Uterus (tissue), 4 donors: ENCODE measurements at places on chromosomes 5 and 9. TPM values are rescaled to one million over a fixed set of nuclear protein-coding genes. Genes with fewer than 3 reads are reported as not detected.

- no peak for DNase-seq
Measured at GRCh38 chr9:70135176-70135575, 91.5 kb downstream of the MAMDC2 start.

GRCh38 chr5:127978738-127979300 lies 104.7 kb upstream of the SLC12A2 start:
- no peak for DNase-seq

GPR21 gene
- 4.3 TPM for total RNA-seq

DNA sequence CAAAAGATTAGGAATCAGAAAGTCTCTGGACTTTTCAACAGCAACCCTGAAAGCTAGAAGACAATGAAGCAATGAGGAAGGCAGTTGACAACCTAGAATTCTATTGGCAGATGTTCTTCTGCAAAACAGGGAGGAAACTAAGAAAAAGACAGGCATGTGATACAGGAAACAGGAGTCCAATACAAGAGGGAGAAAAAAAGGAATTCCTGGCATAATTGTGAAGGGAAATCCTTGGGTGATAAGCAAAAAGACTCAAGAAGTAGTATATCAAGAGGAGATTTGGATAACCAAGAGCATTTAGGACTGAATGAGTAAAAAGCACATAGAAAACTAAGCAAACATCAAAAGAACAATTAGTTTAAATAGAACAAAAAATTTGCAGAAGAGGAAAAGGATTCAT lies 58.6 kb downstream of the LPAR1 start:
- DNase-seq, result no peak

LCN9 gene
- not detected for total RNA-seq

DNA sequence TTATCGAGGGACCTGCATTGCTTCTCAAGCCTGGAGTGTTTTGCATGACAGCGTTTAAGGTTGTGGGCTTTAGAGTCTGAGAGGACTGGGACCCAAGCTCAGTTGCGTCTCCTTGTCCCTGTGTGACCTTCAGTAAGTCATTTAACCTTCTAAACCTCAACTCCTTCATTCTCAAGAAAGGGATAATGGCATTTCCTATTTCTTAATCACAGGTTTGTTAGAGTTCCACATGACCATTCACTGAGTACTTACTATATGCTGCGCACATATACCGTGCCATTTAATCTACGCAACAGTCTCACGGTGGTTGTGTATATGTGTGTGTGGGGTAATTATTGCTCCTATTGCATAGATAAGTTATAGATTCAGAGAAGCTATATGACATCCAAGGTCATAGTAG lies 76.3 kb downstream of the MACROH2A1 start:
- DNase-seq, result no peak

GRCh38 chr9:96256800-96257199 lies 45.2 kb downstream of the HSD17B3 start:
- DNase-seq, result no peak
